ENCODE measurements at places on chromosomes 3 and 15. TPM values are rescaled to one million over a fixed set of nuclear protein-coding genes. Genes with fewer than 3 reads are reported as not detected.

MORC1 gene
- total RNA-seq, result not detected

MAN2C1 gene
- total RNA-seq, result 174 TPM

GRCh38 chr15:25985165-25985564 lies 122.0 kb upstream of the ATP10A start:
- no peaks in the 10 kb centered on the region for H3K36me3 ChIP-seq
- no peak for DNase-seq
- H3K27me3 ChIP-seq, result peaks cover 24% of the 10 kb centered on the region
- no peaks in the 10 kb centered on the region for H3K4me1 ChIP-seq
- no peak overlapping the region for H3K27ac ChIP-seq
- H3K4me3 ChIP-seq, result no peak overlapping the region

GRCh38 chr3:111848283-111848682 lies 10.8 kb upstream of the PHLDB2 start:
- peaks cover 29% of the 10 kb centered on the region for H3K4me1 ChIP-seq
- H3K27me3 ChIP-seq, result no peaks in the 10 kb centered on the region
- DNase-seq, result no peak
- no peak overlapping the region for H3K4me3 ChIP-seq
- no peak overlapping the region for H3K27ac ChIP-seq
- no peaks in the 10 kb centered on the region for H3K36me3 ChIP-seq

- peak overlapping the region; percentile 99 for H3K4me3 ChIP-seq
- no peak for DNase-seq
- no peaks in the 10 kb centered on the region for H3K27me3 ChIP-seq
- H3K4me1 ChIP-seq, result peaks cover 32% of the 10 kb centered on the region
- H3K36me3 ChIP-seq, result peaks cover 14% of the 10 kb centered on the region
Observed at GRCh38 chr15:48333540-48333939, 2.3 kb downstream of the DUT start.

GRCh38 chr3:67920311-67920710 lies 265.9 kb upstream of the SUCLG2 start:
- no peaks in the 10 kb centered on the region for H3K36me3 ChIP-seq
- H3K27ac ChIP-seq, result no peak overlapping the region

DNA sequence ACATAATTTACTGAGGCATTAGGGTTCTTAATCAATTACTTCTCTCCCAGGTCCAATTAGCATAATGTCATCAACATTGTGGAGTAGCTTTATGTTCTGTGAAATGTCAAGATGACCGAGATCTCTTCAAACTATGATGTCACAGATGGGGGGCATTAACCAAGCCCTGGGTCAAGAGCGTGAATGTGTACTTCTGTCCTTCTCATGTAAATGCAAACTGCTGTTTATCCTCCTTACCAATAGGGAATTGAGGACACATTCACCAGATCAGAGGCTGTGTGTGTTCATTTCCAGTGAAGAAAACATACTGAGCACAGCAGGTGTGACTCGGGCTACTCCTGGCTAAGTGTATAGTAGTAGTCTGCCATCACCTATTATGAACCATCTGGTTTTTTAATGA lies 177.9 kb downstream of the MINAR1 start:
- no peaks in the 10 kb centered on the region for H3K4me1 ChIP-seq
- peaks cover 13% of the 10 kb centered on the region for H3K27me3 ChIP-seq
- no peak overlapping the region for H3K27ac ChIP-seq

Measured in osteocyte (in vitro differentiated cells).